ENCODE measurements at places on chromosomes 7 and 10.
A peak's percentile ranks its signal among the peaks of the same experiment; 100 is the strongest.

DNA sequence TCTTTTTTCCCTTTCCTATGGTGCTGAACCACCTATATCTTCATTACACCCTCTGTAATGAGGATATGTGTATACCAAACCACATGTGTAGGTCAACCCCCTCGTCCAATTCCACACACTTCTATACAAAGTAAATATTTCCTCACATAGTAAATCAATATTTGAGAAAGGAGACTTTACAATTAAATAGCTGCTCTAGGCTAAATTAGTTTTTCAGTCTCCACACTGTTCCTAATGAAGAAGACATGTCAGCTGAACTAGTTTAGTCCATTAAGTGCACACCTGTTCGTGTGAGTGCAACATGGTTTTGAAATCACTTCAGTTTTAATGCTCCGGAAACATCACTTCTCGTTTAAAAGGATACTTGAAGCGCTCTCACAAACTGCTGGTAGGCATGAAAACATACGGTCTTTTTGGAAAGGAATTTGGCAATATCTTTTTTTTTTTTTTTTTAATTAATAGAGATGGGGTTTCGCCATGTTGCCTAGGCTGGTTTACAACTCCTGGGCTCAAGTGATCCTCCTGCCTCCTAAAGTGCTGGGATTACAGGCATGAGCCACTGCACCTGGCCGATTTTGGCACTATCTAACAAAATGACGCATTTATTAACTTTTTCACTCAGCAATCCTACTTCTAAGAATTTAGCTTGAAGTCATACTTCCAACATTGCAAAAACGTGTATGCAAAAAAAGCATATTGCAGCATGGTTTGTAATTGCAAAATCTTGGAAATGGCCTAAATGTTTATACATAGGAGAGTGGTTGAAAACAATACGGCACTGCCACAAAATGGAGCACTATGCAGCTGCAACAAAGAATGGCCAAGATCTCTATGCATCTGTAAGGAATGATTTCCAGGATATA, 2.1 kb upstream of the XRCC2 start:
- peak; percentile 11 for DNase-seq

DNA sequence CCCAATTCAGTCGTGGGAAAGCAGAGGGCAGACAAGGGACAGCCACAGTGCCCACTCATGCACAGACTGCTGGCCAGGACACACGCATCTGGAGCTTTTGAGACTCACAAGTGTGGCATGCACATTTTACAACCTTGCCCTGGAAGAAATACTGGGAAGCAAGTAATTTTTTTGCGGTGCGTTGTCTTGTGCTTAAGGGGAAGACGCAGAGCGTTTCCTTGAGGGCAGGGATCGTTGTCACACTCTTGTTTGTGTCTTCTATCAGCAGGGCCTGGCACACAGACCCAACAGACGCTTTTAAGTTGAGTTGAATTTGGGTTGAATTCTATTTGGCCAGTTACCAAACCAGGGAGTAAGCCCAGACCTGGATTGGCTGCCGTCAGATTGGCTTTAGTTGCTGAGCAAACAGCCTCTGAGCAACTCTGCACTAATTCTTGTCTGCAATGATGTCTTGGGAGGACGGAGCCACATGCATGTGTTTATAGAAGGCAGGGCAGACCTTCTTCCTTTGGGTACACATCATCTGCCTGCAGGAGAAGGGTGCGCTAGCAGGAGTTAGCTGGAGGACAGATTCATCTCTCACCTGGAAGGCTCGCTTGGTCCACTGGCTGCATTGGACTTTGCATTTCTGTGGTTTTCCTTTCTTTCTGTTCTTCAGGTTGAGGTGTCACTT, 38.4 kb downstream of the IL2RA start:
- no peak for DNase-seq

DNA sequence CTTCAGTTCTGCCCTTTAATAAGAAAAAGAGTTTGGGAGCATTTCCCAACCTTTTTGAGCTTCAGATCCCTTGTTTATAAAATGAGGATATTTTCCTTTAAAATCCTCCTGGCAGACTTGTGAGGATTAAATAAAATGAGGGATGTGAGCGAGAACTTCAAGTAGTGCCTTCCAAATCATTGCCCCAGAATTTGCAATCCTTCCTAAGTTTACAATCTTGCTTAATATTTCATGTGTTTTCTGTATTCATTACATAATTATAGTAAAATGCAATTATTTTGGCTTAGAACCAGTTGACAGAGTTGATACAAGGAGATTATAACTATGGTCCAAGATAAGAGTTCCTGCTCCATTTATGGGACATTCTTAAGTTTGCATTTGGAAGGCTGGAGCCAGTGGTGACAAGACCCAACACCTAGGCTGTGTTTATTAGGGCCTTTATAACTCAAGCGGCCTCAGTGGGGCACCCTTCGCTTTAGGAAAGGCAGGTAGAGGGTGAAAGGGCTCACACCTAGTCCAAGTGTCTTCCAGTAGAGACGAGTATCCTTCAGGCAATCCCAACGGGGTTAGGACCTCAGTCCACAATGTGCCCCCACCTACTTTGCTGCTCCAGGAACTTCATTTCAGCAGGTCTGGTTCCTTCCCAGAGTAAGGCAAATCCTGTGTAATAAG, 317.5 kb downstream of the WDR11 start:
- no peak for DNase-seq

GRCh38 chr10:6563731-6564130, 16.3 kb downstream of the PRKCQ start:
- DNase-seq = no peak

DNA sequence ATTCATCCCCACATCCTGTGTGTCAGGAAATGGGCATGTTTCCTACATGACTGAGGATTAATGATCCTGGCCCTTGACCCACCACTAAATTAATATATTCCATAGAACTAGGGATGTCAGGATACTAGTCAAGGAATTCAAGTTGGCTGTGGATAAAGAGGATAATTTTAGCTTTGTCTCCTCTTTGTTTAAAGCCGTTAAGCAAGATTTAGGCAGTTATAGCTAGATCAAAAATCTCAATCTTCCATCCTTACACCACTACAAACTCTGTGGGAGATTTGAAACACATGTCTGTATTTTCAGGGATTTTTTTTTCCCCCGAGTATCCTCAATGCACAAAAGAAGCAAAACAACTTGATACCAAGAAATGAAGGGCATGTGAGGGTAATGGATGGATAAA, 417.1 kb downstream of the MAGI2 start:
- DNase-seq = no peak

- no peak for DNase-seq
Observed at GRCh38 chr7:74455928-74456327, 2.2 kb downstream of the GTF2IRD1 start.

GRCh38 chr7:88681682-88682081, 77.8 kb upstream of the ZNF804B start:
- no peak for DNase-seq

DNA sequence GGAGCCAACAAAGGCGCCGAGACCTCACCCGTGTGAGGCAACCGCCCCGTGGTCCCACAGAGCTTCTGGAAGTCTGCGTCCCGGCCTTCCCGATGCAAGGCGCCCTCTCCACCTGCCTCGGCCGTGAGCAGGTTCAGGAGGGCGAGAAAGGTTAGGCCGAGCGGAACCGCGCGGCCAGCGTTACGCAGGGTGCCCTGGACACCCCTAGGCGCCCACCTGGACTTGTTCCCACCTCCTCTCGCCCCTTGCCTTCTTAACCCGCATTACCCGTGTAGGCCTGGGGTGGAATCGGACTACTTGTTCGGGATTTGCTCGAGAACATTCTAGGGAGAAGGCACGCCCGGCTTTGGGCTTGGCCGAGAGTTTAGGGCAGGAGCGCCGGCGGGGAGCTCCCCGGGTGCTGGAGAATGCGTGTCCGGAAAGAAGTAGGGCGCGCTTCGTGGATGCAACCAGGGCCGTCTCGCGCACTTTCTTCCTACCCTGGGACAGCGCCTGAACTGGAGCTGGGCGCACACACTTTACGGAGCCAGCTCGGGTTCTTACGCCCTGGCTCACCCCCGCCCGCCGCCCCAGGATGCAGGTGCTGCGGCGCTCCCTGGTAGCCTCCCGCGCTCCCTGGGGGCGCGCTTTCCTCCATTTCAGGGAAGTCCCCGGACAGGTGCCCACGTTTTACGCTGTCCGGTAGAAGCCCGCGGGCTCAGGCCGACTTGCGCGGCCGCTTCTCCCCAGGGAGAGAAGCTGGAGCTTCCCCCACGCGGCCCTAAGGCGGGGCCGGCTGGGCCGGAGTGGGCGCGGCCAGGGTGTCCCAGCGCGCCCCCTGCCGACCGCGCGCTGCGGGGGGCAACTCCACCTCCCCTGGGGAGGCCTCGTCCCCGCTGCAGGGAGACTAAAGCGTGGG, 74.5 kb downstream of the INSIG1 start:
- DNase-seq = no peak

- DNase-seq = no peak
Observed at GRCh38 chr10:77793831-77794230, 132.7 kb downstream of the DLG5 start.

- no peak for DNase-seq
Observed at GRCh38 chr7:120860156-120860555, 2.2 kb upstream of the TSPAN12 start.

GRCh38 chr7:67918158-67918557, 921.5 kb downstream of the TYW1 start:
- DNase-seq = peak; percentile 42

GRCh38 chr10:12769323-12770044, 232.0 kb downstream of the CCDC3 start:
- no peak for DNase-seq

- no peak for DNase-seq
Observed at GRCh38 chr7:4136501-4137110, 545.5 kb upstream of the FOXK1 start.

DNA sequence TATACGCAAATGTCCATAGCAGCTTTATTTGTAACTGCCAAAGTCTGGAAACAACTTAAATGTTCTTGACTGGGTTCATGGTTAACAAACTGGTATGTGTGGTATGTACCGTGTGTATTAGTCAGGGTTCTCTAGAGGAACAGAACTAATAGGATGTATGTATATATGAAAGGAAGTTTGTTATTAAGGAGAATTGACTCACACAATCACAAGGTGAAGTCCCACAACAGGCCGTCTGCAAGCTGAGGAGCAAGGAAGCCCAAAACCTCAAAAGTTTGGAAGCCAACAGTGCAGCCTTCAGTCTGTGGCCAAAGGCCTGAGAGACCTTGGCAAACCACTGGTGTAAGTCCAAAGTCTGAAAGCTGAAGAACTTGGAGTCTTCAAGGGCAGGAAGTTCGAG, 66.8 kb downstream of the TMEM168 start:
- no peak for DNase-seq

DNA sequence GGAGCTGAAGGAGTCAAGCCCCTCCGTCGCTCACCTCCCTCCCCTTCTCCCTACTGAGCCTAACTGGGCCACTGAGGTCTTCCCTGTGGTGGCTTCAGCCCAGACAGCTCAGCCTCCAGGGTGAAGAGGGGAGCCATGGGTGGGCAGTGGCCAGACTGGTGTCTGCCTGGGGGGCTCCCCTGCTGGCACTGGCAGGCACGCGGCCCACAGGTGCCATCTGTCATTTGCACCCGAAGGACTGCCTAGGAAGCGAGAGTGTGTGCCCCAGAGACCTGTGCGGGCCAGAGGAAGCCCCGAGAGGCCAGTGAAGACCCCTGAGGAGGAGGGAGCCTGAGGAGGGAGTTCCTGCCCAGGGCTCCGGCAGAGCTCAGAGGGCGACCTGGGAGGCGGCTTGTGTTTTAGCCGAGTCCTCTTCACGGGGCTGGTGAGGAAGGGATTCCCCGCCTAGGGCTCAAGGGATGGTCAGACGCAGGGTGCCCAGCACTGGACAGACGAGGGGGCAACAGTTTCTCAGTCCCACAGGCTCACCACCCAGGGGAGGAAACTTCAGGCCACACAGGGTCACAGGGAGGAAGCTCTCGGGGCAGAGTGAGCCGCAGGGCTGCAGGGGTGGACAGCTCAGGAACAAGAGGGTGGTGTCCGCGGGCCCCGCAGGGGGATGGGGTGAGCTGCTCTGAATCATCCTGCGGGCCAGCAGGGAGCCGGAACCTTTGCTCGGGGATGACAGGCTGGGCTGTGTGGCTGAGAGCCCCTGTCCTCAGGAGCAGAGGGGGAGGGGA, 76.2 kb upstream of the PPP2R2D start:
- no peak for DNase-seq

GRCh38 chr10:92052088-92052487, 128.5 kb downstream of the BTAF1 start:
- DNase-seq = no peak

DNA sequence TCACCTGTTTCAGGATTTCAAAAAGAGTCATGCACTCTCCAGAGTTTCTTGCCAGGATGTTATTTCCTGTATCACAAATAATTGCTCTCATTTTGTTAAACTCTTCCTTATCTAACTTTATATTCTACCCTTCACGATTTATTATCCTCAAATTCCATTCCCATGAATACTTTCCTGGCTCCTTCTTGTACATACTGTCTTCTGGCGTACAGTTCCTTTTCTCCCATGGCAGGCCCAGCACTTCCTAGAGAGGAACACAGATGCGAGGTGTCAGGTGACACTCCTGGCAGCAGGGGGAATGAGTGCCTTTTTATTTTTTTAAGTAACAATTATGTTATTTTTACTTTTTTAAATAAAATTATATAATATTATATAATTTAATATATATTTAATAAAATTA, 411.9 kb downstream of the TFEC start:
- DNase-seq = peak; percentile 55

GRCh38 chr7:158350166-158350900, 237.3 kb downstream of the PTPRN2 start:
- DNase-seq = no peak

DNA sequence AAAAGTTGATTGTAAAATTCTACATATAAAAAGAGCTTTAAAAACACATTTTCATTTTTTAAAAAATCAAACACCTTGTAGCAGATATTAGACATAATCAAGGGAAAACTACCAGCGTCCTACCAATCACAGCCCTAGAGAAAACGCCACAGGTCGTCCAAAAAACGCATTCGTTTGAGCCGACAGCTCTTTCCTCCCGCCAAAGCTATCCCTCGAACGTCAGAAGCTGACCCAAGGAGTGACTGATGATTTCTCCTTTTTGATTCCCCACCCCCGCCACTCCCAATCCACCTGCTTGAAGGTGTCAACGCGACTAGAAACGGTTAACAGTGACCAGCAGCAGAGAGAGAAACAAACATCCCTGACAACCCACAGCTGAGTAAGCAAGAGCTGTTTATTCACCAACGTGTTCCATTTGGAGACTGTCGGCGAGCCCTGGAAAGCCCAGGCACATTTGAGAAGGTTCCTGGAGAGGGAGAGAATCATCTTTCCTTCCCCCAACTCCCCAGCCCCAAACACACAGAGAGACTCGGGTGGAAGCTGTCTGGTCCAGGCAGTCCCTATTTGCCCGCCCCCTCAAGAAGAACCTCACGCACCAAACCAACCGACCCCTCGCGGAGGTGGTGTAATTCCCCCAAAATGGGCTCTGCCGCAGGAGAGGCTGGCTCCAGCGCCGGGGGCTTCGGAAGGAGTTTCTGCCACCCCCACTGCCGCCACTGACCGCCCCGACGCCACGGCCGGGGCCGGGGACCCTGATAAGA, 622 bp downstream of the CPEB3 start:
- DNase-seq = no peak

- DNase-seq = no peak
Observed at GRCh38 chr10:131925011-131925649, 24.3 kb downstream of the PPP2R2D start.
